ENCODE measurements at places on chromosomes 4 and X. TPM values are rescaled to one million over a fixed set of nuclear protein-coding genes. Genes with fewer than 3 reads are reported as not detected.

DNA sequence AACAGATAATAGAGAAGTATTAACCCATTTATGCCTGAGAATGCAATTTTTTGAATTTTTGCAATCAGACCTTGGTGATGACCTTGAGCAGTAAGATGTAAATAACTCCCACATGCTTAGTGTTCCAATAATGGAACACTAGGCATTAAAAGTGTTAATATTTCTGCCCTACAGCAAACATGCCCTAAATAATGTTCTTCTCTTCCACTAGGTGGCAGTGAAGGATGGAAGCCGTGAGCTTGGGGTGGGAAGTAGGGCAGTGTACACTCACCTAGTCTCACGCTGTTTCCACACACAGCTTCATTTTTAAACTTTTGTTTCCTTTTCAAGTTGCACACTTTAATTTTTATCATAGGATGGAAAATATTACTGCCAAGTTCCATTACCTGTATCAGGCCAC is 613.1 kb upstream of the HS3ST1 start:
- no peak for DNase-seq

The SNX12 gene
- 101 TPM for total RNA-seq

The AKAP14 gene
- not detected for total RNA-seq

DNA sequence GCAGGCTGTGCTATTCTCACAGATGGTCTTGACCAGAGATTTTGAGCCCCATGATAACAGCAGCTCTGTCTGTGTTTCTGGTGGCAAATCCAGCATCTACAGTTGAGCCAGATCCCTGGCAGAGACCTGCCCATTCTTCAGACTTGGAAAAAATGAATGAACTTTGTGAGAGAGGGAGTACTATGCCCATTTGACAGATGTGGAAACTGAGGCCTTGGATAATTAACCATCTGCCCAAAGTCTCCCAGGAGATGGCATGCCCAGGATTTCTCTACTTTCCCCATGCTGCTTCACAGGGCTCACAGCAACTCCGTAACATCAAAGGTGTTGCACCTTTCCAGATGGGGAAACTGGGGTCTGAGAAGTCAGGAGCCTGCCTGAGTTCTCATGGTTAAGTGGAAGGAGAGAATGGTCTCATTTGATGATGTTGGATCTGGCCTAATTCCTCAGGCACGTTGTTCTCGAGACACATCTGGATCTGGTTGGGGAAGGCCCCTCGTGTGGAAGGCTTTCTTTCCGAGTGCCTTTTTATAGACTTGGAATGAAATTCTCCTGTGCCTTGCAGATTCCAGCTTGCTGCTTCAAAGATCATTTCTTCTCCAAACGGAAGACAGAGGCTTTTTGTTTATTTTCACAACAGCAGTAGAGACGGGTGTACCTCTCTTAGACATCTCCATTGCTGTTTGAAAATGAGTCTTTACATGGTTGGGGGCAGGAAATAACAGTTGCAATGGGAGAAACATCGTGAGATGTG is 73.3 kb upstream of the STX18 start:
- DNase-seq = no peak

DNA sequence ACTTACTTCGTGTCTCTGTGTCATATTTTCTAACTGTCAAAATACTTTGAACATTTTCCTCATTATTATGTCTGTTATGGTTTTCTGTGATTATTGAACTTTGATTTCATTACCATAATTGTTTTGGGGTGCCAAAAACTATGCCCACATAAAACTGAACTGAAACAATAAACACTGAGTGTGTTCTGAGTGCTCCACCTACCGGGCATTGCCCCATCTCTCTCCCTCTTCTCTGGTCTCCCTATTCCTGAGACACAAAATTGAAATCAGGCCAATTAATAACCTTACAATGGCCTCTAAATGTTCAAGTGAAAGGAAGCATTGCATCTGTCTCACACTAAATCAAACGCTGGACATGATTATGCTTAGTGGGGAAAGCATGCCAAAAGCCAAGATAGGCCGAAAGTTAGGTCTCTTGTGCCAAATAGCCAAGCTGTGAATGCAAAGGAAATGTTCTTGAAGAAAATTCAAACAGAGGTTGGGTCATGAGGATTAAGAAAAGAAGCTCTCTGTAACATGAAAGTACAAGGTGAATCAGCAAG is 972.3 kb downstream of the PCDH7 start:
- no peak for DNase-seq

DNA sequence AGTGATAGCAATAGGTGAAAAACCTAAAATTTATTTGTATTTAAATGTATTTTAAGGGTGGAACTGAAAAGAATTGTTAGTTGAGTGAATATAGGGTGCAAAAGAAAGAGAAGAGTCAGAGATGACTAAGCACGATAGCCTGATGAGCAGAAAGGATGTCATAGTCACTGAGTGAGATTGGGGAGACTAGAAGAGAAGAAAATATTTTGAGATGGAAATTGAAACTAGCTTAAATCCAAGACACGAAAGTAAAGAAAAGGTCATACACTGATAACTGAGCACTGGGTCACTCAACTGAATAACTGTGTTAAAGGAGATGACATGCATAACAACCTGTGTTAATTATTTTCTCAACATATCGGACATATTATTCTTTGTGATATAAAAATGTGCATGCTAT is 55.5 kb downstream of the SPANXN4 start:
- no peak for DNase-seq

The BGN gene
- 94.7 TPM for total RNA-seq

DNA sequence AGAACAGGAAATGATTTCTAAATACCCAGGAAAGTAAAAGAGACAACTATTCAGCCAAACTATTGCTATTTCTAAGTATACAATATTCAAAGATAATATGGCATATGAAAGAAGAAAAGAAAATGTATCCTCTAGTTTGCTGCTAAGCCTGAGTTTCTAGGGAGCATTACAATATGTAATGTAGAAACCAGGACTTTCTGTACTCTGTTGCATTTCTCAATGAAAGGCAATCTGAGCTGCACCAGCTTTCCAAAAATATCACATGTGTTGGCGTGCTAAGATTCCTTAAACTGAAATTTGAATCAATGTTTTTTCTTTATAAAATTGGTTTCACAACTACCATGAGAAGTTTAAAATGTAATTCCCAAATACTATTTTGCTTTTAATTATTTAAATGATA is 129.6 kb downstream of the ANK2 start:
- no peak for DNase-seq

DNA sequence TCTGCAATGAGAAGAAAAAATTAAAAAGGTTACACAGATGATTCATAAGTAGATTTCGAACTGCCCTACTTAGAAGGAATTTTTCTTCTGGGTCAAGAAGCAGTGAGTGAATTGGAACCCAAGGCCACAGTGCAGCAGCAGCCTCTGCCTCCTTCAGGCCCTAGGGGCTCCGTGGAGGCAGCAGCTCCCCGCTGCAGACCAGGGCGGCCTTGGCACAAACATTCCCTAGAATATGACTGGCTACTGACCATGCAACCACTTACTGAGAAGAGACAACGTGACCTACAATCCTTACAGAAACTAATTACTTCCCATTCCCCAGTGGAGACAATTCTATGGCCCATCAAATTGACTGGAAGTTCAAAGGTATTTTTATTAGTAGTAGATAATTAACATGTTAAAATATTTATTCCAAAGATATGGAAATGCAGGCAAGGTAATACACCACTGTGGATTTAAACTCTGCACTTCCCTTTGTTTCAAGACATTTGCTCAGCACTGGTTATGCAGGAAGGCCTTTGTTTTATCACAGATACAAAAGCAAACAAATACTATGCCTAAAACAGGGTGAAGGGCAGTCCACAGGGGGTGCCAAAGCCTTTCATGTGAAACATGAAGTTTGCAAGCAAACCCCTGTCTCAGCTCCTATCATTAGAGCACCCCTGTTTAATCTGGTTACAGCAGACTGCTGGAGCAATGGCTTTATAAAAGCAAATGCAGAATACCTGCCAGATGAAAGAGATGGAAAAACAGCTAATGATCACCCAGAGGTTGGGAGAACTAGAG is 59.2 kb downstream of the PCDH19 start:
- DNase-seq = no peak

GRCh38 chr4:101419336-101420135 is 72.2 kb upstream of the PPP3CA start:
- DNase-seq = no peak

- DNase-seq = no peak
These were observed 108.1 kb downstream of the MGST2 start for GRCh38 chr4:139773560-139774318.

DNA sequence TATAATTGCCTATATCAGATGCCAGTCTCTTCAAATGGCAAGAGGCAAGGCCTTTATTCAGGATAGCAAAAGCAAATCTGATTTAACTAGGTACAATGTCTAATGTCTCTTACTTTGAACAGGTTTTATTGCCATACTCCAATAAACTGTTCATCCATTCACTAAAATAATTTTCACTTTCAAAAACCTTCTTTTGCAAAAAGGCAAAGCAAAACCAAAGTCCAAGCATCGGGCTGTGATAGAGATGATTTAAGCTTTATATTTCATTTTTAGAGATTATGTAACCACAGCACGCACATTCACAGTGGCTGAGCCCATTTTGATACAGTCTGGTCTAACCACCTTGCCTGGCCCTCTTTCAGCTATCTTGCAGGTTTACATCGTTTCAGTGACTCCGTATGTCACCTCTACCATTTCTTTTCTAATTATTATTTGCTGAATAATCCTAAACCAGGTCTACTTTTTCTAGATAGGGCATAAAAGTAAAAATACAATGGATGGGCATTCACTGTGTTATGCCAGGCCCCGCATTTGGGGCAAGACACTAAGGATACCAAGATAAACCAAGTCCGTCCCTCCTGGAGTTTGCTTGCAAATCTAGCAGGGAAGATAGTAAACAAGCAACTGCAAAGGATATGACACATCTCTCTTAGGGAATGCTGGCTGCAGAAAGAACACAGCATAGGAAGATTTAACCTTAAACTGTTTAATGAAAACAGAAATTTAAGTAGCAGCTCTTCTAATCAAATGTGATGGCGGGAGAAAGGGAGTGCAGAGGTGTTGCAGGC is 1.8 kb downstream of the CASP3 start:
- DNase-seq = no peak

GRCh38 chr4:41512596-41512995 is 25.4 kb upstream of the LIMCH1 start:
- no peak for DNase-seq

- no peak for DNase-seq
These were observed 70.9 kb upstream of the STOX2 start for GRCh38 chr4:183834252-183834651.

The SLC16A2 gene
- total RNA-seq = 6.2 TPM

GRCh38 chr4:2295900-2296442 is 34.1 kb upstream of the MXD4 start:
- no peak for DNase-seq

The GPR82 gene
- total RNA-seq = not detected

- no peak for DNase-seq
These were observed 750.5 kb upstream of the HTR2C start for GRCh38 chrX:113833096-113834055.

DNA sequence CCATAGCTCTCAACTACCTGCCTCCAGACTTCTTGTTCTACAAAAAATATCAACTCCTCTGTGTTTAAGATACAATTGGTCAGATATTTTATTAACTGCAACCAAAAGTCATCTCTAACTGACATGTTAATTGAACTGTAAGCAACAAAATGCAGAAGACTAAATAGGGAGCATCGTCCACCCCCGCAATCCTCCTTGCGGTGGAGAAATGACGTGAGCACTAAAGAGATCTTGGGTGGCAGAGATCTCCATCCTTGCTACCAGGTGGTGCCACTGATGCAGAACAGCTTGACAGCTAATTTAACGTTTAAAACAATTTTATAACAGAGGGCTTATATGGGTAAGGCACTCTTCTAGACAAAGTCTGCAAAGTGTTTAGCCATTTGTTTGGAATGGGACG is 164.4 kb upstream of the FTHL17 start:
- no peak for DNase-seq

- no peak for DNase-seq
These were observed 83.6 kb upstream of the CAMK2D start for GRCh38 chr4:113845138-113845537.

GRCh38 chr4:77022560-77023179 is 53.1 kb downstream of the CCNI start:
- DNase-seq = peak; percentile 32

The AIMP1 gene
- 31.8 TPM for total RNA-seq

DNA sequence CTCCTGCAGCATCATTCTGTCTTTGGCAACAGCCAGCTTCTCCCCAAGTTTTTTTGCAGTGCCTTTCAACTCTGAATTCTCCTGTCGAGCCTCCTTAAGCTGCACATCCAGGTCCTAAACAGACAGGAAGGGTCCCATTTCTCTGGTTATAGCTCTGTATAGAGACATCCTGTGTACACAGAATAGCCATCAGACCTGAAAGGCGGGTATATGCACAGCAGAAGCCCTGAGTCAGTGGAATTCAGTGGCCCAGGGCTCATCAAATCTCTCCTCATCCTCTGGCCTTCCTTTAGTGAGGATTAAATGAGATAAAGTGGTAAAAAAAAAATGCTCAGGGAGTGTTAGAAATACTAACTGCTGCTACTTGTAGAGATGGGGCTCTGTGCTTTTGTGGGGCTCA is 73.8 kb downstream of the FAM184B start:
- no peak for DNase-seq

The SPRY1 gene
- 2.0 TPM for total RNA-seq

DNA sequence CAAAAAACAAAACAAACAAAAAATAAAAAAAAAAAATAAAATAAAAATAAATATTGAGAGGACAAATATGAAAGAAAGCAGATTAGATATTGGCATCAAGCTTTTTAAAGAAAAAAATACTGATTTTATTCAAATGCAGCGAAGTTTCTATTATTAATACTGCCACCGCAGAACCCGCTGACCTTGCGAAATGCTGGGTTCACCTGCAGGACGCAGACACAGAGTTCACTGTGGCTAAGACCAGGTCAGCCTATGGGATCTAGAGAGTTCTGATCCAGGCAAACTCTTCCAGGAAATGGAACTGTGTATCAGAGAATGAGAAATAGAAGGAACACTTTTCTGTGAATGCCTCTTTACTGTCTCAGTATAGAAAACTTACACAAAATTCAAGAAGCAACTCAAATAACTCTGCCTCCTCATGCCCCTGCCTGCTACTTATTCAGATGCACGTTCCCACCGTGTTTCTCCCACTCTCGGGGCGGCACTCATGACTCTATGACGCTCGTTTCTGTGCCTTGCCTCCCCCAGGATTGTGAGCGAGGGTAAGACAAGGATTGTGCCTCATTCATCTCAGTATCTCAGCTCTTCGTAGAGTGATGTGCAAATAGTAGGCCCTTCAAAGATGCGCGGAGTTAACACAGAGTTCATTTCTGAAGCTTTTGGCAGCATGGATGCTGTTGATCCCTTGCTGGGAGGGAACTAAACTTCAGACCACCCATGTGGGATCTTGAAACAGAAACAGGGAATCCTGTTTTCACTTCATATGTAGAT is 44.1 kb upstream of the TLR3 start:
- no peak for DNase-seq

GRCh38 chrX:22689290-22689689 is 310.5 kb upstream of the DDX53 start:
- no peak for DNase-seq

The GAGE13 gene
- total RNA-seq = not detected

The SFRP2 gene
- 0.52 TPM for total RNA-seq

GRCh38 chr4:41930139-41930831 is 4.9 kb upstream of the TMEM33 start:
- DNase-seq = no peak

GRCh38 chrX:103170216-103170615 is 44.7 kb upstream of the BEX4 start:
- DNase-seq = peak; percentile 35

- peak; percentile 48 for DNase-seq
These were observed 20.5 kb upstream of the AFAP1 start for GRCh38 chr4:7960017-7960789.
